ENCODE measurements at places on chromosomes 1 and 21.

DNA sequence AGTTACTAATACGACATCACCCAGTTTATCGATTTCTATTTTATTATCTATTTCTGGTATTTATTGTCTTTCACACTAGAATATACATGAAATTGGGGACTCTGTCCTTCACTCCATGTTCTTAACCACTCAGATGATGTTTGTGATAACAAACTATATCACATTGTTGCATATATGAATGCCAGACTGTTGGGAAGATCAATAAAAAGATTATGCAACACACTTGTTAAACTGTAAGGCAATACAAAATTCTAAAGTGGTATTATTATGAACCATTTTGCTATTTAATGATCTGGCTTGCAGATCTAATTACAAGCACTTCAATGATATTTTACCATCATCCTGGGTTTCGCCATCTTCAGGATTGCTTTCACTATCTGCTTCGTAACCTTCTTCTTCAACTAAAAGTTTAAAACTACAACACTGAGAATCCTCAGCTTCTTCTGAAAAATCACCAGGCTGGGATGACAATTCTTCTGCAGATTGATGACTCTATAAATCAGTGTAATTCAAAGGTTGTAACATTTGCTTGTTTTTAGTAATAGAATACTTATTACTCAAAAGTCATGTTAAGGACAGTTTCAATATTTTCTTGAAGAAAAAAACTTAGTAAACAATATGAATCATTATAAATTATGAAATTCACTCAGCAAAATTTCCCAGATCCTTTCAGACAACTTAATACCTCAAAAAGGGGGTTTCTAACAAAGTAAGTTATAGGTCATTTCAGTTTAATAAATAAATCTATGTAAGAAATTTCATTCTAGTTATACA is 63.9 kb downstream of the LYST start:
- no peak for DNase-seq

DNA sequence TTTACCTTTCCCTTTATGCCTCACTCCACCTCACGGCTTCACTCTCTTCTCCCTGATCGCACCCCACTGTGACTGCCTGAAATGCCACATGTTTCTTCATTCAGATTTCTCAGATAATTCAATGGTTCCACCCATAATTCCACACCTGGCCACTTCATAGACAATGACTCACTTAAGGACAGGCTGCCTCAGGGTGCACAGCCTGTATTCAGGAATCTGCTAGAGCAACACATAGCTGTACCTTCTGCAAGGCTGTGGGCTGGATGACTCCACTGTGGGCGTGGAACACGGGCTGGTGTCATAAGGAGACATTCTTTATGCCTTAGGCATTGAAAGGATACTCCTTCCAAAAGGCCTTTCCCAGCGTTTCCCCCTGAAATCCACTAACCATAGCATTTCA is 36.1 kb downstream of the L1TD1 start:
- DNase-seq = no peak

DNA sequence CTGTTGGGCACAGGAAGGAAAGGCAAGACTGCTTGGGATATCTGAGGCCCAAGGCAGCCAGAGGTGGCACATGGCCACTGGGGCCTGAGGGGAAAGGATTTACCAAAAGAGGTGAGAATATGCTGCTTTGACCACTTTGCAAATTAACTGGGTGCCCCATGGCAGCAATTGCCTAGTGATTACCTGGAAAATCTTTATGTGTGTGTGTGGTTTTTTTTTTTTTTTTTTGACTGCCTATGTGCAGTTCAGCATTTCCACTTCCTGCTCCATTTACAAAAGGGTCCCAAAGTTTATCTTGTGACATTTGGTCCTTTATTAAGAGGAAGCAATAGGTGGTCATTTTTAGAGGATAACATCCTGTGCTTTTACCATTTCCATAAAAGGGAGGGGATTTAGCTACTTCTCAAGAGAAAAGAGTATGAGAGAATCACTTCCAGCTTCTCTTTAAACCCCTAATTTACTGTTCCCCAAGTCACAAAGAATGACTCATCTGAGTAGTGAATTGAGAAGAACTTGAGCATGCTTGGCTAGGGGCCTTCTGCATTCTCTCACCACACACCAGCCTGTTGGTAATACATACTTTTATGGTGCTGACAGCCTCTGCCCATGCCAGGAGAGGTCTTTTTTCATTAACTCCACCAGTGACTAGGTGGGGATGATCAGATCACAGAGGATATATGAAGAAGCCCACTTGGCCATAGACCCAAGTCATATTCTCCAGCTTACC is 52.1 kb downstream of the SYDE2 start:
- DNase-seq = no peak

DNA sequence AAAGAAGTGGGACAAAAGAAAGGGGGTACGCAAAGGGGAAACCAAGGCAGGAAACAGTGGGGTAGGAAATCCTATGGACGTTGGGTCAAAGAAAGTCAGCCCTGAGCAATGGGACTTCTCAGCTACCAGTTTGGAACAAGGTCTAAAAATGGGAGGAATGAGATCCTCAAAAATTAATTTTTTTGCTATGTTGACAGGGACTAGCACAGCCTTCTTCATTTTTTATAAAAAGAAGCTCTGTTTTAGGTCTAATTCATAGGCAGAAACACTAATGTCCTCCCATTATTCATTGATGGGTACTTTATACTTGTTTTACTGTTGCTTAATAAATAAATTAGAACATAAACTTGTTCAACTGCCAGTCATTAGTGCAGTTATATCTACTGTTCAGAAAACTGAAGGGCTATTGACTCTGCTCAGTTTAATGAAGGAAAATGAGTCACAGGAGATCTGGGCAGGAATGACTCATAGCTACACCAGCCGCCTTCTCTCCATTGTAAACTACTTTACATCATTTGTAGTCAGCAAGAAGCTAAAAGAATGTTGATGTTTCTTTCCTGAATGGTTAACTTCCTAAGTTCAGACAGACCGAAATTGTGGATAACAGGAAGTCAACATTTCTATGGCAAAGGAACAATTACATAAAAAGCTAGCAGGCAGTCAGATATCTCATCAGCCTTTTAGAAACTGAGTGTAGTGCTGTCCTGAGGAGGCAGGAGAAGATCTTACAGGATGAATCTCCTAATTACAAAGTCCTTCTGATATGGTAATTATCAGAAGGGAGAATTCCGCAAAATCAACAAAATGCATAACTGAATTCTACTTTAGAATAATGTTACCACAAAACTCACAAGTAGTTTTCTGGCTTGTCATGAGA is 356.4 kb upstream of the PKN2 start:
- no peak for DNase-seq

- no peak for DNase-seq
These were observed 94.4 kb downstream of the CD247 start for GRCh38 chr1:167423684-167424619.

GRCh38 chr1:211833174-211833820 is 2.7 kb upstream of the LPGAT1 start:
- no peak for DNase-seq

DNA sequence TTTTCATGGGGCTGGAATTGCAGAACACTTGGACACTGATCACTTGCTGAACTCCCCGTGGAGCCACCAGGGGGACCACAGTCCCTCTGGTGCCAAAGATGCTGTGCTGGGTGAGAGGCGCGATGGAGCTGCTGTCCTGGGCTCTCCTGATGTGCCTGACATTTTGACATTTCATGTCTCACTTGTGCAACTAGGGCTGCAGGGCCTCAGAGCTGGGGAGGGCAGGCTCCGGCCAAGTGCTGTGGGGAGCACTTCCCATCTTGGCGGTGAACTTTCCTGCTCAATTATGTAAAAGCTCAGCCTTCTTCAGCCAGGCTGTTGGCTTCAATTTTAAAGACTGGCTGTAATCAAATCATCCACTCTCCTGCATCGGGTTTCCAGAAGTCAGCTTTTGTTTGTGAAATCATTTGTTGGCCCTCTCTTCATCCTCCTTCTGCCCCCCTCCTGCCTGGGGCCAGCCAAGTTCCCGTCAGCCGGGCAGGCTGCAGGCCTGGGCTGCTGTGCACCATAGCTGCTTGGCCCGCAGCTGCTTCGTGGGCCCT is 36.8 kb downstream of the KCNAB2 start:
- no peak for DNase-seq

- no peak for DNase-seq
These were observed 3.1 kb downstream of the GJB4 start for GRCh38 chr1:34762474-34763141.

DNA sequence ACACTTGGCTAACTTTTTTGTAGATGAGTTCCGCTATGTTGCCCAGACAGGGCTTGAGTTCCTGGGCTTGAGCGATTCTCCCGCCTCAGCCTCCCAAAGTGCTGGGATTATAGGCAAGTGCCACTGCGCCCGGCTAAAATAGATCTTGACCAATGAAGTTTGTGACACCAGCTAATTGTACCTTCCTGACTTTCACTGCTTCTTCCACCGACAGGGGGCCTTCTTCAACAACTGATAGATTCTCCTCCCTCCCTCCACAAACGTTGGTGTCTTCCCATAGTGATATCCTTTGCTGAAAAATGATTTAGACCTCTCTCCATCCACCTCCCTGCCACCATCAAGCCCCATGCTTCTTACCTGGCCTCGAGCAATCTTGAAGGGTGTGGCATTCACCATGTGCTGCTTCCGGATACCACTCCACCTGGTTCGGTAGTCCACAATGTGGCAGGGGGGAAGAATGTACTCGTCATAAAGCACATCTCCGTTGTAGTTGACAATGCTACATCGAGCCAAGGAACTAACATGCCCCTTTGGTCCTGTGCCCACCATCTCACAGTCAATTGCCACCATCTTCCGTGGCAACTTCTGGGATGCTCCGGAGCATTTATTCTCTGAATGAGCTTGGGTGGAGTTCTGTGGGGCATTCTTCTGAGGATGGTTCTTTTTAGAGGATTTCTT is 1.6 kb upstream of the METTL25B start:
- no peak for DNase-seq

GRCh38 chr1:232628335-232629249 is 1.3 kb downstream of the SIPA1L2 start:
- DNase-seq = no peak

GRCh38 chr1:200154069-200154767 is 126.7 kb downstream of the NR5A2 start:
- no peak for DNase-seq

GRCh38 chr21:18178509-18178908 is 66.1 kb upstream of the CHODL start:
- no peak for DNase-seq

DNA sequence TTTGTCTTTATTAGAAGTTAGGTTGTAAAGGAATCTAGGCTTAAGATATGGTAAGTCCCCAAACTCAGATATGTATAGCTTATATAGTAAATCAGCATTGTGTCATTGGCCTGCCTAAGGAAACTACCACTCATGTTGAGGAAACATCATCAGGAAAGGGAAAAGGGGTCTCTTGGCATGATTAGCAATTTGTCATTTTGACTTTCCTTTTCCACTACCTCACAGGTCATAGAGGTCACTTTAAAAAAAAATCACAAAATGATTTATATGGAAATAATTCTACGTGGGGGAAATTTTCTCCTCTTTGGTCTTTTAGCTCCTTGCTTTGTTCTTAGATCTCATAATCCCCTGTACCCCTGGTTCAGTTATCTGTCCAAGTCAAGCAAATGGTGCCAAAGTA is 213.5 kb downstream of the RPS6KC1 start:
- no peak for DNase-seq

DNA sequence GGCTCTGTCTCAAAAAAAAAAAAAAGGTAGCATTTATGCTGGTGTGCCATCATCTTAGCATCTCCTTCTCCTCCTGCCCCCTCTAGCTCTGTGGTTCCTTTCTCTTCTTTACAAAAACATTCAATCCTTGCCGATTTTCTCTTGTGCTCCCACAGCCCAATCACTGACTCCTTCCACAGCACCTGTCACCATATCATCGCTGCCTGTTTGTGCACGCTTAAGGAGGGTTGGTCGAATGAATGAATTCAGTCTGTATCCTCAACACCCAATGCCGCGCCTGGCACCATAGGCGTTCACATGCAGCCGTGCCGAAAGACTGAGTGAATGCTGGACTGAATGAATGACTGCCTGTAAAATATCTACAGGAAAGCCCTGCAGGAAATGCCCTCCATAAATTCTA is 7.9 kb downstream of the RNU5D-1 start:
- DNase-seq = no peak

DNA sequence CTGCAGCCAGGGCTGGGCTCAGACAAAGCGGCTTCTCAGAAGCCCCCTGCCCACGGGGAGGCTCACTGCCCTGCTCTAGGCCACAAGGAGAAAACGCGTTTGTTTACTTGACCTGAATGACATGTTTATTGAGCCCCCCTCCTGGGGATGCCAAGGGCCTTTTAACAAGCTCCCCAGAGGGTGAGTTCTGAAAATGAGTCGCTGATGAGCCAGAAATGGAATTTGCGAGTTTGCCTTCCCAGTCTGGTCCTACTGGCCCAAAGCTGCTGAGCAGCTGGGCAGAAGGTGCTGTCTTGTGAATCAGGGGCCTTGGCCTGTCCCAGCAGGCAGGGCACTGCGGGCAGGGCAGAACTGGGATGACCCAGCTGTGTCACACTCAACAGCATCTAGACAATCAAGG is 120.6 kb downstream of the SYF2 start:
- DNase-seq = no peak

DNA sequence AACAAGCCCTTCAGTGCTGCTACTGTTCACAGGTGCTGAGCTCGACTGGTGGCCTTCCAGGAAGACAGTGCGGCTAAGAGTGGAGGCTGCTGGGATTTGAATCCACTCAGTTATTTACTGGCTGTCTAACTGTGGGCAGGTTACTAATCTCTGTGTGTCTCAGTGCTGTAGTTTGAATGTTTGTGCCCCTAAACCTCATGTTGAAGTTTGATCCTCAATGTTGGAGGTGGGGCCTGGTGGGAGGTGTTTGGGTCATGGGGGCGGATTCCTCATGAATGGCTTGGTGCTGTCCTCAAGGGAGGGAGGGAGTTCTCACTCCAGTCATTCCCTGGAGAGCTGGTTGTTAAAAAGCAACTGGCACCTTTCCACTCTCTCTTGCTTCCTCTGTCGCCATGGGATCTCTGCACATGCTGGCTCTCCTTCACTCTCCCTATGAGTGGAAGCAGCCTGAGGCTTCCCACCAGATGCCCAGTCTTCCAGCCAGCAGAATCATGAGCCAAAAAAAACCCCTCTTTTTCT is 334.8 kb downstream of the RPS6KC1 start:
- DNase-seq = no peak

GRCh38 chr1:157960773-157961172 is 32.7 kb upstream of the KIRREL1 start:
- no peak for DNase-seq

- DNase-seq = no peak
These were observed 26.7 kb downstream of the HLX start for GRCh38 chr1:220905650-220906560.

DNA sequence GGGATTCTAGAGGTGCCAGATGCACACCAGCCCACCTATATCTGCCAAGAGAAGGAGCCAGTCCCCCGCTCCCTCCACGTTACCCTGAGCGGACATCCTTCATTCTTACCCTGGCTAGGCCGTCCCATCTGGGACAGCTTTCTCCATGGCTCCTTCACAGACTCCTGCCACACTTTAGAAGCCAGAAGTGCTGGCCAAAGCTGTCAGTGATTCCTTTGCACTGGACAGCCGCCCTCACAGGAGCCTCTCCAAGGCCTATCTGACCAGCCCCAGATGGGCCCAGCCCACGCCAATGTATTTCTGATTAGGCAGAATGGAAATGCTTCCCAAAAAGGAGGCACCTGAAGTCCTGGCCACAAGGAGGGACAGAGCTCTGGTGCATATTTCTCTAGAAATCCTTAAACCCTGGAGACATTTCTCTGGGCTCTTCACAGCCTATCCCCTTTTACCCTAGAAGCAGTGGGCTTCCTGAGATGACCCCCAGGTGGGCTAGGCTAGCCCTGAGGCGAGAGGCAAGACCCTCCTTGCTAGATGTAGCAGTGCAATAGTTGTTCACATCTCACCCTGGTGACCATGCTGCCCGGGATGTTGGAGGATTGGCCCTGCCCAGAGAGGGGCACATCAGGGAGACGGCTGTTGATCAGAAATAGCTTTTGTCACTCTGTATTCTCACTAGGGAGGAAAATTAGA is 44.1 kb downstream of the RASSF5 start:
- DNase-seq = no peak

All from activated CD8-positive, alpha-beta memory T cell treated with anti-CD3 and anti-CD28 coated beads for 4 hours (primary cell).